ENCODE measurements at places on chromosomes 5 and 9. TPM values are rescaled to one million over a fixed set of nuclear protein-coding genes. Genes with fewer than 3 reads are reported as not detected.

CCL27 gene
- not detected for total RNA-seq

PCDHB11 gene
- total RNA-seq = 0.43 TPM

MARCOL gene
- not detected for total RNA-seq

RASA1 gene
- 48.1 TPM for total RNA-seq

RAB3C gene
- total RNA-seq = 0.09 TPM

RIC1 gene
- total RNA-seq = 32.4 TPM

PELO gene
- total RNA-seq = 15.8 TPM

CCDC183 gene
- total RNA-seq = 0.52 TPM

GALT gene
- 29.8 TPM for total RNA-seq

ZNF367 gene
- 2.3 TPM for total RNA-seq

PCDHAC2 gene
- total RNA-seq = 0.17 TPM

ADRB2 gene
- 13.0 TPM for total RNA-seq

TAF11L14 gene
- total RNA-seq = not detected

EGFL7 gene
- total RNA-seq = 364 TPM

IL5 gene
- total RNA-seq = not detected

NR3C1 gene
- 18.7 TPM for total RNA-seq

All from dermis lymphatic vessel endothelial cell (primary cell).